ENCODE measurements at places on chromosomes 7 and 10. TPM values are rescaled to one million over a fixed set of nuclear protein-coding genes. Genes with fewer than 3 reads are reported as not detected.

FAM180A gene
- polyA plus RNA-seq = 3.7 TPM

MRLN gene
- not detected for polyA plus RNA-seq

KAZALD1 gene
- polyA plus RNA-seq = 15.3 TPM

HTRA1 gene
- polyA plus RNA-seq = 46.1 TPM

CFAP70 gene
- 1.2 TPM for polyA plus RNA-seq

NPY4R gene
- 0.09 TPM for polyA plus RNA-seq

OR2A7 gene
- polyA plus RNA-seq = 0.45 TPM

SAMD9 gene
- polyA plus RNA-seq = 1.6 TPM

CRCP gene
- 18.7 TPM for polyA plus RNA-seq

FGF8 gene
- polyA plus RNA-seq = not detected

VIM gene
- polyA plus RNA-seq = 724 TPM

GIMAP8 gene
- polyA plus RNA-seq = 12.2 TPM

CPA4 gene
- 0.02 TPM for polyA plus RNA-seq

SLC26A3 gene
- 0.07 TPM for polyA plus RNA-seq

CUBN gene
- polyA plus RNA-seq = 0.41 TPM

FAM25C gene
- polyA plus RNA-seq = not detected

RBP3 gene
- polyA plus RNA-seq = not detected

VWDE gene
- polyA plus RNA-seq = 6.1 TPM

SEMA3E gene
- 0.02 TPM for polyA plus RNA-seq

ATOH7 gene
- 0.05 TPM for polyA plus RNA-seq

CYP26A1 gene
- not detected for polyA plus RNA-seq

CCDC172 gene
- not detected for polyA plus RNA-seq

ZRANB1 gene
- 14.4 TPM for polyA plus RNA-seq

FAM221A gene
- 3.6 TPM for polyA plus RNA-seq

OR6V1 gene
- not detected for polyA plus RNA-seq

NEUROD6 gene
- polyA plus RNA-seq = not detected

TLL2 gene
- polyA plus RNA-seq = 1.9 TPM

POM121L12 gene
- not detected for polyA plus RNA-seq

A1CF gene
- not detected for polyA plus RNA-seq

C7orf33 gene
- polyA plus RNA-seq = not detected

MGMT gene
- 11.6 TPM for polyA plus RNA-seq

SKIDA1 gene
- polyA plus RNA-seq = 0.88 TPM

HDAC9 gene
- 5.5 TPM for polyA plus RNA-seq

CYP26C1 gene
- polyA plus RNA-seq = 0.02 TPM

SUMF2 gene
- 39.8 TPM for polyA plus RNA-seq

EPO gene
- not detected for polyA plus RNA-seq

SRRT gene
- 45.8 TPM for polyA plus RNA-seq

PI4K2A gene
- 9.3 TPM for polyA plus RNA-seq

EFCAB10 gene
- not detected for polyA plus RNA-seq

TUBB8 gene
- not detected for polyA plus RNA-seq
